Fibroblast of skin of back (primary cell): ENCODE measurements at places on chromosomes 6 and 20.
A peak's percentile ranks its signal among the peaks of the same experiment; 100 is the strongest.

DNA sequence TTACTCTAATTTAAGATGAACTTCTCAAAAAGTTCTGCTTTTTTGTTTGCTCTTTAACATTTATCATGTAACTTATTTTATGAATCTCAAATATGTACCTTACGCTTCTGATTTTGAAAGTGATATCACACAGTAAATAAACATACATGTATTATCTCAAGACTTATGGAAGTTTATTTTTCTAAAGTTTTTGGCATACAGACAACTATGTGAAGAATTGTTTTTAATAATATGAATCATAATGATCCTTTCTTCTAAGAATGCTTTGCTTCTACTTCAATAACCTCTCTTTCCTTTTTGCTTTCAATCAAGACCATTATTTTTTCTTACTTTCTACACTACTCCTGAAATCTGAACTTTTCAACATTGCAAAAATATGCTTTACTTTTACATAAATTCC, 816.4 kb downstream of the EYS start:
- peak; percentile 70 for DNase-seq

- no peak for DNase-seq
These were observed 170.7 kb downstream of the TAF4 start for GRCh38 chr20:61895016-61895415.

GRCh38 chr20:9565910-9566550, 51.6 kb downstream of the LAMP5 start:
- no peak for DNase-seq

- DNase-seq, result no peak
These were observed 14.0 kb upstream of the MRGBP start for GRCh38 chr20:62782149-62782892.

- DNase-seq, result no peak
These were observed 2.8 kb upstream of the RNASET2 start for GRCh38 chr6:166958926-166959861.

DNA sequence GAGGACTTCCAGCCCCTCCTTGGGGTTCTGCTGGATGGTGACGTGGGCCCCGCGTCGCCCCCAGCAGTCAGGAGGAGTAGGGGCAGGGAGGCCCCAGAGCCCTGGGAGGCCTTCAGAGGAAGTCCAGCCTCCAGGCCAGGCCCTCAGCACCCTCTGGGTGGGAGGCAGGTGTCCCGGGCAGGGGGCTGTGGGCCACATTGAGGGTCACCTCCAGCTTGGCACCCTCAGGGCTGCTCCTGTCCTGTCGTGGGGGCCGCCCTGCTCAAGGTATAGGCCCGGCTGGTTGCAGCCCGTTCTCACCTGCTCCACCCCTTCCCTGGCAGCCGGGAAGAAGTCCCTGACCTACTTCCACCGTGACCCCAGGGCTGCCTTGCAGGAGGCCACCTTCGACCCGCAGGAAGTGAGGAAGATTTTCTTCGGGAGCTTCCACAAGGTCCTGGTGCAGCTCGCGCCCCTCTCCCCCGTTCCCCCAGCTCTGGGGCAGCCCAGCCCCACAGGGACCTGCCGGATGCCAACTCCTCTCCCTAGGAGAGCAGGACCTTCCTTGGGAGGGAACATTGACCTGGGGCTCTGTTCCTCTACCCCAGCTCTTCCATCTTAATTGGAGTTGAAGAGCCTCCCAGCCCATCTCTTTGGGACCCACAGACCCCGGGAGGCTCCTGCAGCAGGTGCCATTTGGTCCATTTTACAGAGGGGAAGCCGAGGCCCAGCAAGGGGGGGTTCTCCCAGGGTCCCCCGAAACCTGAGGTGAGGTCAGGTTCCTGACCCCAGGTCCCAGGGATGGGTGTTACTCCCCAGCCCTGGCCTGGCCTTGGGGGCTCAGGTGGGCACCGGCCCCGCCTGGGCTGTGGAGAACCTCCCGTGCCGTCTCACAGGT, 26.4 kb downstream of the COL20A1 start:
- DNase-seq, result no peak

GRCh38 chr6:14784596-14785492, 461.0 kb upstream of the JARID2 start:
- DNase-seq, result no peak

GRCh38 chr6:17268114-17268513, 13.0 kb upstream of the RBM24 start:
- peak; percentile 20 for DNase-seq

GRCh38 chr6:1739220-1739619, 129.5 kb downstream of the FOXC1 start:
- no peak for DNase-seq

DNA sequence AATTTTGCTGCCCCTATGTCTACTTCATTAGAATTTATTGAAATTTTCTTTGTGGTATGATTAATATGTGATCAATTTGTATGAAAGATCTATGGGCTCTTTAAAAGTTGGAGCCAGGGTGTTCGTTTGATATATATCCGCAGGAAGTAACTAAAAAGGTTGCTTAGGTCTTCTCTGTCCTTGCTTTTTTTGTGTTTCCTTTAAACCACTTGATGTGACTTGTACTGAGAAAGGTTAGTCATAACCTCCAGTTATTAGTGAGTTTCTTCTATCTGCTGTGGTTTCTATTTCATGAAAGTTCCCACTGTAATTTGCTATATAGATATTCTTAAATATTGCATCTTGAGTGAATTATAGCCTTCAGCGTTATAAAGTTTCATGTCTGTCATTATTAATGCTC, 585.3 kb upstream of the ARID1B start:
- no peak for DNase-seq

GRCh38 chr6:165762125-165762524, 99.1 kb upstream of the PDE10A start:
- no peak for DNase-seq

DNA sequence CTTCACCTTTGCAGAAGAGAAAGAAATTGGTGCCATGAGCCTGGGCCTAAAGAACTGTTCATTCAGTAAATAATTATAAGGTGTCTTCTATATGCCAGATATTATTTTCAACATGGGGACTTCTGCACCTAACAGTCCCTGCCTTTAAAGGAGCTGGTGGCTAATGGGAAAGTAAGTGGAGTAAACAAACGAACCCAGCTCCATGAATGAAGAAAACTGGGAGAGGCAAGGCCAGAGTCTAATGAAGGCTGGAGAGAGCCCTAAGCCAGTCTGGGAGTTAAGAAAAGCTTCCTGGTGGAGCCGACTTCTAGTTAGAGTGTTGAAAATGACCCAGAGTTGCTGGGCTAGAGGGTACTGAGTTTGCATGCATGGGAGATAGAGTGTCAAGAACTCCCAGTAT, 24.2 kb upstream of the EFHC1 start:
- DNase-seq, result no peak

DNA sequence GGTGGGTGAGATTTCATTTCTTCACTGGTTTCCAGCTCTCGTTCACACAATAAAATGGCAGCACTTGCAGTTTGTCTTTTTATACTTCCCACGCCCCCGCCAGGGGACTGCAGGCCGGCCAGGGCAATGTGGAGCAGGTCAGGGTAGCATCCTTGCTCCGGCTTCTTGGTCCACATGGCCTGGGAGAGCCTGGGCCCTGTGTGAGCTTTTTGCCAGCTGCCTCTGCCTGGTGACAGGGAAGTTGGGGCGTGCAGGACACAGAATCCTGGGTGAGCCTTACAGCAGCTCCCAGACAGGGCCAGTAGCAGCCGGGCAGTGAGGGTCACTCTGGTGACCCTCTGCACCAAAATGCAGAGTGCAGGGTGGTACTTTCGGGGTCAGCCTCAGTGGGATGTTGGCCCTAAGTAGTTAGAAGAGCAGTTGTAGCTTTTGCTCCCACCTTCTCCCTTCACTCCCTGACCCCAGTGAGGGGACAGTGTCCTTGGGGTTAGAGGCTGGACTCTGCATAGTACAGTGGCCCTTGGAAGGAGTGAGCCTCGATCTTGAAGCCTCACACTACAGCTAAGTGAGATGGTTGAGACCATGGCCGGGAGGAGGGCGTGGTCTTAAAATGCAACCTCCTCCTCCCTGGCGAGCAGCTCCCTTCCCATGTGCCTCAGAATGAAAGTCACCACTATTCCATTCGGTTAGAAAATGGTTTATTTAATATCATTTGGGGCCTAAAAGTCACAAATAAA, 23.8 kb downstream of the PYGB start:
- no peak for DNase-seq

- DNase-seq, result no peak
These were observed 48.1 kb upstream of the TNFRSF21 start for GRCh38 chr6:47357827-47358226.

DNA sequence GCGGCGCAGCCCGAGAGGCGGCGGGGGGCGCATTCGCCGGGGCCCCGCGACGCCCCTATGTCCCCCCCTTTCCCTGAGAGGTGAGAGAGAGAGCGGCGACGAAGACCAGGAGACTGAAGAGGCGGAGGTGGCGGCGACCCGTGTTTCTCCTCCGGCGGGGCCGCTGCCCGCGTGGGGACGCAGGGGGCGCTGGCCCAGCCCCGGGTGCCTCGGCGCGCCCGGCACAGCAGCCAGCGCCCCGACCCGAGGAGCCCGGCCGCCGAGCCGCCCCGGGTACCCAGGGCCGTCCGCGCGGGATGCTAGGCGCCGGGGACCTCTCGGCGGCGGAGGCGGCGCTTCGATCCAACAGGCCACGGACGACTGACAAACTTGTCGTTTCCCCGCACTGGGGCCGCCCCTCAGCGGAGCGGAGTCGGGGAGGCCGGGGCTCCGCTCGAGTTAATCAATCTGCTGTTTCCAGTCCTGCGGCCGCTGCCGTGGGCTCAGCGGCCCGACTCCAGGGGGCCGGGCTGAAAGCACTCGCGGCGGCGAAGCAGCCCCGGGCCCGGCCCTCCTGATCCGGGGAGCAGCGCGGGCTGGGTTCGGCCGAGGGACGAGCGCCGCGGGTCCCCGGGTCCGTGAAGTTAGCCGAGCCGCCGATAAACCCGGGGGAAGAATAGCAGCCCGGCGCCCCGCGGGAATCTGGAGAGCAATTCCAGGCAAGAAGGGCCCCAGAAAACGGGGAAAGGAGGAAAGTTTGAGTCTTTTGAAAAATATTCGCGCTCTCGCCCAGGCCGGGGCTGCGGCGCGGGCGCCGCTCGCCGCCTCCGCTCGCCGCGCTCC, 631 bp downstream of the MDGA1 start:
- peak; percentile 24 for DNase-seq

GRCh38 chr20:56187534-56188165, 60.9 kb upstream of the MC3R start:
- no peak for DNase-seq
